ENCODE measurements at places on chromosomes 16 and 17.

GRCh38 chr17:50076591-50077235 is 18.4 kb upstream of the PDK2 start:
- DNase-seq = no peak

GRCh38 chr16:4902038-4902437 is 34.9 kb downstream of the PPL start:
- DNase-seq = no peak

DNA sequence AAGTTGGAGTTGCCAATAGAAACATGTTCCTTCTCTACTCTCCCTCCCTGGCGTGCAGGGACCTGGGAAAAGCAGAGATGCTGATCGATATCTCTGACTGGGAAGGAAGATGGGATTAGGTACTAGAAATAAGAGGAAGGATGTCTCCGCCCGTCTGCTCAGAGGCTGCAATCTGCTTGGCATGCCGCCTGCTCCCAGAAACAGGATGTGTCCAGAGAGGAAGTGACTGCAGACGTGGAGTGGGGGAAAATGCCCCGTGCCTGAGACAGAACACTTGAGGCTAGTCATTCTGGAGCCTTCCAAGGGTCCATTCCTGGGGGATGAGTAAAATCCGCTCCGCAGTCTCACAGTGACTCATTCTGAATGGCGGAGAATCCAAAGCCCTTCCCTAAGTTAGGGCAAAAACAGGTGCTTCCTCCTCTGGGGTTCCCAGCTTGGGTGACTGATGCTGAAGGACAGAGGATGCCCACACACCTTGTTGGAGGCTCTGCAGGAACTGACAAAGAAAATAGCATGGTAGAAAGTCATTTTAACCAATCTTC is 45.0 kb upstream of the SMURF2 start:
- DNase-seq = peak; percentile 33

GRCh38 chr17:57640079-57640478 is 105.0 kb downstream of the CCDC182 start:
- DNase-seq = no peak

GRCh38 chr17:82228842-82229697 is at the start of gene SLC16A3:
Gene SLC16A3 (plus strand): TSS chr17:82229042. CDS start chr17:82236009, 6,967 bp downstream.
- no peak for DNase-seq

DNA sequence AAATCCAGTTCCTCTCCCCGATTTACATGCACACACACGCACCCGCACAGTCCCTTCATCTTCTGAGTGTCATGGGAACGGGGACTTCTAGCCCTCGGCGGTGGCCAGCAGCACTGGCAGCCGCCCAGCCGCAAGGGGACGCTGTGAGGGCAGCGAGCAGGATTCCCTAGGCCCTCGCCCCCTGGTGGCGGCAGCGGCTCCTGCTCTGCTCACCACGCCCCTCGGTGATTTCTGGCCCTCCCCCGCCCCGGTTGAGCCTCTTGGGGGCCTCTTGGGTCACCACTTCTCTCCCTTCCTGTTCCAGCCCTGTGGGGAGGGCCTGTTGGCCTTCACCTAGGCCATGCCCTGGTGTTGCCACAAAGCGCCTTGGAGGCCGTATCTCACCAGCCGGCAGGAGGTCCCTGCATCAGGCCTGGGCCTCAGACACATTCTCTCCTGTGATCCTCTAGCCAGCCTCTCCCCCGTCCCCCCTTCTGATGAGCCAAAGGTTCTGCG is 75.2 kb upstream of the KSR1 start:
- DNase-seq = peak; percentile 53

GRCh38 chr17:56497132-56497531 is 96.4 kb upstream of the NOG start:
- DNase-seq = no peak

DNA sequence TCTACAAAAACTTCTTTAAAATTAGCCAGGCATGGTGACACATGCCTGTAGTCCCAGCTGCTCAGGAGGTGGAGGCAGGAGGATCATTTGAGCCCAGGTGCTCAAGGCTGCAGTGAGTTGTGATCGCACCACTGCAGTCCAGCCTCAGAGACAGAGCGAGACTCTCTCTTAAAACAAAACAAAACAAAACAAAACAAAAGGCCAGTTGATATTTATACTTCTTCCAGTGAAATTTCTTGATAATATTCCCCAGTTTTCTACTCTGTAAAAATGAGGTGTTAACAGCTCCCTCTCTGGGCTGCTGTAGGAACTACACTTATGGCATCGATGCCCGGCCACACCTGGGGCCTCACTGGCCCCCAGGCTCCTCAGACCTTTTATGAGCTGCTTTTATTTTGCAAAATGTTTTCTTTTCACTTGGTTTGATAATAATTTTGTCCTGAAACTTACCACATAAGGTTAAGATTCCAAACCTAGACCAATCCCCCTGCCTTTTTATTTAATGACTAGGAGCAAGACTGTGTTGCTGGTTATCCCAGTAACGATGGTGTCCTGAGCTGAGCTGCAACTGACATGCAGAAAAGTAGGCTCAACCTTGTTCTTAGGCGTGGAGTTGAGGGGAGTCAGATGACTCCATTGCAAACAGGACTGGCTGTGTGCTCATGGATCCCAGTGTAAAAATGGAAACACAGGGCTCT is 17.6 kb downstream of the MAPK8IP3 start:
- no peak for DNase-seq

- no peak for DNase-seq
Observed at GRCh38 chr17:6279659-6280058, 155.3 kb downstream of the AIPL1 start.

DNA sequence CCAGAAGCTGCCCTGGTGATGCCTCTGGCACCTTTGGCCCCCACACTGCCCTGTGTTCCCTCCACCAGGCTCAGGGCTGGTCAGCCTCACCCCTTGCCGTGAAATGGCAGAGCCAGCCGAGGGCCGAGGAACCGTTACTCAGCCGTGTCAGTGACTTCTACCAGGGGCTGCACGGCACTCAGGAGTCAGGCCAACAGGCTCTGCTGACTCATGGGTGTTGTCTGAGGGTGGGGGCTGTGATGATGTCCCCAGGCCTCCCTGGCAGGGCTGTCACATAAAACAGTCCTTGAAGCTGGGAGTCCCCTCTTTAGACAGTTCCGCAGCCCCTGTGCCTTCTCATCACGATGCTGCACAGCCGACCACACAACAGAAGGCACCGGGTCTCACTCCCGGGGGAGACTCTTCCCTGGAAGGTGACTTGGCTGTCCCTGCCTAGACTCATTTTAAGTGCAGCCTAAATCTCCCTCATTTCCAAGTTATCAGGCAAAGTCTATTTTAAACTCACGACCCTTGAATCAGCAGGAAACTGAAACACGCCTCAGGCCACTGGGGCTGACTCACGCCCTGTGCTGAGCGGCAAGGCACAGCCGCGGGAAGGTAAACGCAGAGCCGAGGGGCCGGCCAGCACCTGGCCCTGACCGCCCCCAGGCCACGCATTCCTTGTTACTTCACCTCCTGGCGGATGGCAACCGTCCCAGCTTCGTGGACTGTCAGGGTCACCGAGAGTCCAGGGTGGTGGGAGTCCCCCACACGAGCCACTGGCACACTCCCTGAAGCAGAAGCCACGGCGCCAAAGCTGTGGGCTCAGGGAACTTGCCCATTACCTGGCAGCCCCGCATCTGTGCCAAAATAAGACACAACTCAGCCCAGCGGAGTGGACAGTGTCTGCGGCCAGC is 102.6 kb downstream of the ZNF778 start:
- DNase-seq = no peak

DNA sequence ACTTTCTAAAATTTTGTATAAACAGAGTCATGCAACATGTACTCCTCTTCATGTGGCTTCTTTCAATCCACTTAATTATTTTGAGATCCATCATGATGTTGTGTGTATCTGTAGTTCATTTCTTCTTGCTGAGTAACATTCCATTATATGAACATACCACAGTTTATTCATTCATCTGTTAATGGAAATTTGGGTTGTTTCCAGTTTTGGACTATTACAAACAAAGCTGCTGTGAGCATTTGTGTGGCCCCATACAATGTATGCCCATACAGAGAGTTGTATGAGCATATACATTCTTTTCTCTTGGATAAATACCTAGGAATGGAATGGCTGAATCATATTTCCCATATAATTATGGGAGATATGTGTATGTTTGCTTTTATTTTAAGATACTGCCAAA is 85.6 kb downstream of the CLEC16A start:
- no peak for DNase-seq

- no peak for DNase-seq
Observed at GRCh38 chr16:4293822-4294457, 21.1 kb upstream of the TFAP4 start.

DNA sequence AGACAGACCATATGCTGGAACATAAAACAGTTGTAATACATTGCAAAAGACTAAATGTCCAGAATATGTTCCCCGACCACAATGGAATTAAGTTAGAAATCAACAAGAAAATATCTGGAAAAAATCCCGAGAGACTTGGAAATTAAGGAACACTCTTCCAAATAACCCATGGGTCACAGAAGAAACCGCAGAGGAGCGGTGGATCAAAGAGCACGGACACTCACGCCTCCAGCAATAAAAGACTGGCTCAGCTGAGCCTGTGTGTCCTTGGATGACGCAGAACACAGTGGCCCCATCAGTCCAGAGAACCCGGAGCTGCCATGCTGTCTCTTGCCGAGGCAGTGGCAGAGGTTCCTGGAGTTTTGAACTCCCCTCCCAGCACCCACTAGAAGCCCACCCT is 30.9 kb upstream of the FOXF1 start:
- DNase-seq = no peak

- DNase-seq = no peak
Observed at GRCh38 chr17:32490101-32490482, 3.3 kb downstream of the CDK5R1 start.

- DNase-seq = no peak
Observed at GRCh38 chr16:75250809-75251279, 580 bp downstream of the BCAR1 start.

- no peak for DNase-seq
Observed at GRCh38 chr16:27491894-27492587, 57.7 kb downstream of the GTF3C1 start.

- no peak for DNase-seq
Observed at GRCh38 chr17:2611627-2612026, 18.2 kb downstream of the PAFAH1B1 start.

DNA sequence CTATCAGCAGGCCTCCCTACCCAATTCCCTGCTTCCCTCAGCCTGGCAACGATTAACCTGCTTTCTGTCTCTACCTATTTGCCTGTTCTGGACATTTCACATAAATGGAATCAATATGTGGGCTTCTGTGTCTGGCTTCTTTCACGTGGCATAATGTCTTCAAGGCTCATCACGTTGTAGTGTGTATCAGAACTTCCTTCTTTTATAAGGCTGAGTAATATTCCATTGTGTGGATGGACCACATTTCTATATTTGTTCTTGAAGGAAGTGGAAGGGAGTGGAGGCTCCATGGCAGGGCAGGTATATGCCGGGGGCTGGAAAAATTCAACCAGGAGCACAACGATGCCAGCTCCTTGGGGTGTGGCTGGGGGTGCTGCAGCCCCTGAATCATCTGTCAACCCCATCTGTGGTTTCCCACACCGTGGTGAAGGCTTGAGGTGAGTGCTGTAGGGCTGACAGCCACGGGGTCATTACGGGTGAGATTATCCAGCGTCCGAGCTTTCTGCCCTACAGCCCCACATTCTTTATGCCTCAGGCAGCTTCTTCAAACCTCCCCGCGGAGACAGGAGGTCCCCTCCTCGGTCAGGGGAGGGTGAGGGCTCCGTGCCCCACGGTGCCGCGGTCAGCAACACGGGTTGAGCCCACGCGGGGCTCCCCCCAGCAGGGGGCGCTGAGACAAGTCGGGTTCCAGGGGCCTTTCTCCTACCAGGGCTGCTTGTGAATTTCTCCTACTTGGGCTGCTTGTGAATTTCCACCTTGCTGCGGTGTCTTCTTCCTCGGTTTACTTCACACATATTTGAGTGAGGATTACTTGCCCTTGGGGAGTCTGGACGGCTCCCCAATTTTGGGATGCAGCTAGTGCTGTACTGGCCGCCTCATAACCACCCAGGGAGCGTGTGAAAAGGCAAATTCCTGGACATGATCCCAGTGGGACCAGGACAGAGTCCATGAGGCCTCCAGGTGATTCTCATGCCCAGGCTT is 18.3 kb upstream of the WFIKKN2 start:
- DNase-seq = peak; percentile 31

GRCh38 chr17:7767405-7768021 is 50.0 kb downstream of the DNAH2 start:
- no peak for DNase-seq

DNA sequence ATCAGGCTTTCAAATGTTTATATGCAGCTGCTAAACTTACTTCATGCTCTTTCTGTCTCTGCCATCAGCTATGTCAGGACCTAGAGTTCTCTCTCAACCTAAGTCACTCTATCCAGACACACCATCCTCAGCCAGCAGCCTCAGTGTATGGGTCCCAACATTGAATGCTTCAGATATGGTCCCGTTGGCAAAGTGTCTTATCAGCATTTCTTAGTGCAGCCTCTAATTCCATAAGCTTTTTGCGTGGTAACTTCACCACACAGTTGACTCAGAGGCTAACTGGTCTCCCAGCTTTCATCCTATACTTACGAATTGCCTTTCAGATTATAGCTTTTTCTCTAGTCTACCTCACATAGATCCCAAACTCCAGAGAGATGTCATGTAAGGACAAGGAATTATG is 402.9 kb upstream of the EEF2KMT start:
- DNase-seq = no peak

- DNase-seq = no peak
Observed at GRCh38 chr16:83685615-83686165, 122.1 kb upstream of the HSBP1 start.

DNA sequence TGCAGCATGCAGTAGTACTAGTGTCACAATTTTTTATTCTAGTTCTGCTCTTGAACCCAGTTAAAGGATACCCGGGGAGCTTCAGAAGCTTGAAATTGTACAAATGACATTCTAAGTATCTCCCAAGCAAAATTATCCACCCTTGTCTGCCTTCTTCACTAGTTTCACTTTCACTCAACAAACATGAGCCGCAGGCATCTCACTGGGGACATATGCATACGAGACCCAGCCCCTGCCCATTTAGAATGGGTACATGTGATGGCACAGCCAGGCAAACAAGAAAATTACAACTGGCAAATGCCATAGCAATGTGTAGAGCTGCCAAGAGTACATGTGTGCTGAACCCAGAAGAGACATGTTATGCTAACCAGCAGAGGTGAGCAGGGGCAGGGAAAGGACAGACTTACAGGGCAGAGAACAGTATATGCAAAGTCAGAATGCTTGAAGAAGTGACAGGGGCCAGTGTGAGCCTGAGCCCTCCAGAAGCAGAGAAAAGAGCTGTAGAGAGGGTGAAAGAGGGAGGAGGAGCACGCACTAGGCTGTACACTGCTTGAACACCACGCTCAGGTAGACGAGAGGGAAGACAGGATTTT is 8.3 kb downstream of the GINS2 start:
- DNase-seq = no peak

- DNase-seq = no peak
Observed at GRCh38 chr16:67992661-67993206, 6.5 kb downstream of the DPEP2 start.

DNA sequence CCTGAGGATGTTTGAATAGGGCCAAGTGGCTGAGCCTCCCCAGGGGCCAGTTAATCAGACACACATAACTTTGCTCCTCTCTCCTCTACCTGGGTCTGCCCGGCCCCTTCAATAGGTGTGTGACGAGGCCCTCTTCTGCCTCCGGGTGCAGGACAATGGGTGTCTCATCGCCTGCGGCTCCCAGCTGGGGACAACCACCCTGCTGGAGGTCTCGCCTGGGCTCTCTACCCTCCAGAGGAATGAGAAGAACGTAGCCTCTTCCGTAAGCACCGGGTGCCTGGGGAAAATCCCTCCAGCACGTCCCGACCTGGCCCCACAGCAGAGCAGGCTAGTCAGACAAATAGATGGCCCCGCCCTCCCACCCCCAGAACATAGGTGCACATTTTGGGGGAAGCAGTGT is 16.1 kb upstream of the KIF19 start:
- DNase-seq = no peak
